ENCODE measurements at places on chromosomes 2 and 18.

DNA sequence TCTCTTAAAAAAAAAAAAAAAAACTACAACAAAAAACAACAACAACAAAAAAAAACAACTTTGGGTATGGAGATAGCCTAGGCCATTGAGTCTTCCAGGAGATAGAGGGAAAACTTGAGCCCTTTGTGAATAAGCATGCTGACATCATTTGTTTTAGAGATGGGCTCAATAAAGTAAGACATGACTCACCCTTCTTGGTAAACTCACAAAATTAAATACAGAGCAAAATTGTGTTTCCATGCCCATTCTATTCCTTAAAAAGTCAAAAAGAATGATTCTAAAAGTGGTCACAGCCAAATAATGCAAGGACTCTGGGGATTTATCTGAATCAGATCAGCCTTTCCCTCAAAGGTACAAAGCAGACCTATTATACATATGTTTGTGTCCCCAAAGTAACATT is 117.4 kb downstream of the ETAA1 start:
- peak; percentile 72 for DNase-seq

- DNase-seq: no peak
These were observed 91.4 kb upstream of the FHL2 start for GRCh38 chr2:105490204-105490603.

- DNase-seq: no peak
These were observed 73.1 kb upstream of the DSG1 start for GRCh38 chr18:31244771-31245394.

- no peak for DNase-seq
These were observed 192.2 kb downstream of the HDAC4 start for GRCh38 chr2:239208465-239209180.

GRCh38 chr2:69701100-69701945 is 40.6 kb upstream of the ANXA4 start:
- DNase-seq: no peak

GRCh38 chr2:26122630-26123029 is 50.3 kb upstream of the GAREM2 start:
- no peak for DNase-seq

- peak; percentile 90 for DNase-seq
These were observed 103.4 kb upstream of the MSH2 start for GRCh38 chr2:47299555-47299954.

GRCh38 chr2:26580151-26580550 is 61.0 kb downstream of the CIB4 start:
- no peak for DNase-seq

- DNase-seq: no peak
These were observed 29.9 kb upstream of the ALKAL2 start for GRCh38 chr2:317501-318424.

GRCh38 chr18:313931-314330 is 46.1 kb upstream of the THOC1 start:
- DNase-seq: no peak

- no peak for DNase-seq
These were observed 42.5 kb downstream of the DOCK10 start for GRCh38 chr2:224999754-225000153.

DNA sequence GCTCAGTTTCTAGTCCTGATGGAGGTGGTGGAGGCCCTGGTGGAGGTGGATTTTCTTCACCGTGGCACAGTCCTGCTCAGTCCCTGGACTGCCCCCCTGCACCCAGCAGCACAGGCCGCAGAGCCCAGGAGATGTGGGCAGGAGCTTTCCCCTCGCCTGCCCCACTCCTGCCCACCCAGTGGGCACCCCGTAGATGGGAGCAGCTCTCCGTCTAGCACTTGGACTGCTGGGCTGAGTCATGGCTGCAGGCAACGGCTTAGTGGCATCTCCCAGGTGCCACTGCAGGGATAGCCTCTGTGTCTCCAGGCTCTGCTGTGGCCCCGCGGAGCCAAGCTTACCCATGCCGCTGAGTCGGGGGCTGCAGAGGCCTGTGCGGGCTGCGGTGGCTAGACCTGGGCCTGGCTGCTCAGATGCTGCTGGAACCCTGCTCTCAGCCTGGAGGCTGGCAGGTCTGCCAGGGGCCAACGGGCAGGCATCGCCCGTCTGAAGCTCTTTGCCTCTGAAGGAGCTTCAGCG is 92.3 kb upstream of the CTDP1 start:
- DNase-seq: no peak

DNA sequence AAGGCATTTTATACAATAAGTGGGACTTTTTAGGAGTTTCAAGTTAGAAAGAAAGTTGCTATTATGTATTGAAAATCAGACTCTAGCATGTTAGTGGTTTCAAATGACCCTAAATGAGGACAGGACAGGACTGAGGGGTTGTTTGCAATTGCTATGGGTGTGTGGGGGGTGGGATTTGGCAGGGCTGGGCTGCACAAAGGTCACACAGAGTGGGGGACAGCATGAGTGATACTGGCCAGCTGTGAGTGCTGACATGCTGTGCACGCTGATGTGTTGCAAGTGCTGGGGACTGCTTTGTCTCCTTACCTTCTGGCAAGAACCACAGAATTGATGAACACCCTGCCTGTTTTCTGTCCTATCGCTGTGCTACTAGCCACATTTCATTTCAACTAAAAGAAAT is 29.8 kb downstream of the RNMT start:
- no peak for DNase-seq

- no peak for DNase-seq
These were observed 40.4 kb upstream of the ANKRD62 start for GRCh38 chr18:12053289-12053688.

DNA sequence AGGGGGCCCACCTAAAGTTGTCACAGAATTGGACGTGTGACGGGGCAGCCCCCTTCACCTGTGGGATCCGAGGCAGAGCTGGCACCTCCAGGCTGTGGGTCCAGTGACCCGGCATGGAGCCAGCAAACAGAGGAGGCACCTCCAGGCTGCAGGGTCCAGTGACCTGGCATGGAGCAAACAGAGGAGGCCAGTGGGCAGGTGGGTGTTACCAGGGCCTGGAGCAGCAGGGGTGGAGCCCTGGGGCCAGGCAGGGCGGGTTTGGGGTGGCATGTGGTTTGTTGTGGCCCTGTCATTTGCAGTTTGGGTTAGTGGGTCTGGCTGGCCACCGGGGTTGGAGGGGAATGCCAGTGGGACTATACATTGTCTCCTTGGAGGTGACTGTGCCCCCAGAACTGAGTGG is 68.2 kb downstream of the HPCAL1 start:
- no peak for DNase-seq

DNA sequence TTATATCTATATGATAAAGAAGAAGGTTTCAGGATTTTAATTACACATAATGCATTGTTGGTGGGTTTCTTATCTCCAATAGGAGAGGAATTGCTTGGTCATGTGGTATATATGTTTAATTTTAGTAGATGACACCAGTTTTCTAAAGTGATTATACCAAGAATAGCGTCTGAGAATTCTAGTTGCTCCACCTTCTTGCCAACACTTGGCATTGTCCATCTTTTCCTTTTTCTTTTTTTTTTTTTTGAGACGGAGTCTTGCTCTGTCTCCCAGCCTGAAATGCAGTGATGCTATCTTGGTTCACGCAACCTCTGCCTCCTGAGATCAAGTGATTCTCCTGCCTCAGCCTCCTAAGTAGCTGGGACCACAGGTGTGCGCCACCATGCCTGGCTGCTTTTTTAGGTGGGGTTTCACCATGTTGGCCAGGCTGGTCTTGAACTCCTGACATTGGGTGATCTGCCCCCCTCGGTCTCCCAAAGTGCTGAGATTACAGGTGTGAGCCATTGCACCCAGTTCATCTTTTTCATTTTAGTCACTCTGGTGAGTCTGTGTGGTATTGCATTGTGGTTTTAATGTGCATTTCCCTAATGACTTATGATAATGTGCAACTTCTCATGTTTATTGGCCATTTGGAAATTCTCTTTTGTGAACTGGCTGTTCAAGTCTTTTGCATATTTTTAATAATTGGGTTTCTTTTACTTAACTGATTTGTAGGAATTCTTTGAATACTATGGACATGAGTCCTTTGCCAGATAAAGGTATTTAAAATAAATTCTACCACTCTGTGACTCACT is 37.3 kb upstream of the ZNF512 start:
- peak; percentile 11 for DNase-seq

- DNase-seq: no peak
These were observed 266.0 kb downstream of the GLI2 start for GRCh38 chr2:121001641-121002040.

DNA sequence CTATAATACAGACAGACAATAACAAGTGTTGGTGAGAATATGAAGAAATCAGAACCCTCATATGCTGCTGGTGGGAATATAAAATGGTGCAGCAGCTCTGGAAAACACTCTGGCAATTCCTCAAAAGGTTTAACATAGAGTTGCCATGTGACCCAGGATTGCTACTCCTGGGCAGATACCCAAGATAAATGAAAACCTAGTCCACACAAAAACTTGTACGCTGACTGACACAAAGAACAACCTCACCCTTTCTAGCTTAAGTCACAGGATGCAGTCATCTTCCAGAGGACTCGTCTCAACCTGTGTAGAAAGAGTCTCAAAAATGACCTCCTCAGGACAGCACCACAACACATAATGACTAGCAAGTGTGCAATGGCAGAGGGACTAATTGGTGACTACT is 71.6 kb upstream of the ACAA2 start:
- DNase-seq: no peak

DNA sequence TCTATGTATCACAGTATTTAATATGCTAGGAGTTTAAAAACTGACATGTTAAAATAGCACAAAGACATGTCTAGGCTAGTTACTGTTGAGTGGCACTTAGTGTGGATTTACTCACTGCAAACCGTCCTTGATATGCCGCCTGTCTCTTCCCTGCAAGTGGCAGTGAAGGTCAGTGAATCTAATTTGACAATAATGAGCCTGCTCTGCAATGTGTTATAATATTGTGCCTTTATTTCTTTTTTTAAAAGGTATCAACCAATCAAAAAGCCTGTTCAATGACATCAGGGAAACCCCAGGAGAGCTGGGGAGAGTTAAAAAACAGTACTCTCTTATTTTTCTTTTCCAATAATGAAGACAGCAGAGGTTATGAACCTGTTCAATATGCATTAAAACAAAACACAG is 384.1 kb downstream of the ERBB4 start:
- no peak for DNase-seq

DNA sequence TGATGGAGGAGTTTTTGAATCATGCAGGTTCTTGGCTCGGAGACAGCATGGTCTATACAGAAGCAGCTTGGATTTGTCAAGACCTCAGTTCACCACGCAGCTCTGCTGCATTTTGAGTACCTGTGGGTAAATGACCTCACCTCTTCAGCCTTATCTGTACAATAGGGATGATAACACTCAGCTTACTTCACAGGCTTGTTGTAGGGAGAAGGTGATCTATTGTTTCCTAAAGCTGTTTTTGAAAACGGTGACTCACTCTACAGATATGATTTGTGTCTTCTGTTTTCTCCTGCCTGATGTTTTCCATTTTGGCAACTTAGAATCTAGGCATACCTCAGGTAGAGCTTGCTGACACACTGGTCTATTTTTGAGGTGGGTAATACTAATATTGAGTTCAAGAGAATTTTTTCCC is 80.3 kb downstream of the FMNL2 start:
- DNase-seq: peak; percentile 17

DNA sequence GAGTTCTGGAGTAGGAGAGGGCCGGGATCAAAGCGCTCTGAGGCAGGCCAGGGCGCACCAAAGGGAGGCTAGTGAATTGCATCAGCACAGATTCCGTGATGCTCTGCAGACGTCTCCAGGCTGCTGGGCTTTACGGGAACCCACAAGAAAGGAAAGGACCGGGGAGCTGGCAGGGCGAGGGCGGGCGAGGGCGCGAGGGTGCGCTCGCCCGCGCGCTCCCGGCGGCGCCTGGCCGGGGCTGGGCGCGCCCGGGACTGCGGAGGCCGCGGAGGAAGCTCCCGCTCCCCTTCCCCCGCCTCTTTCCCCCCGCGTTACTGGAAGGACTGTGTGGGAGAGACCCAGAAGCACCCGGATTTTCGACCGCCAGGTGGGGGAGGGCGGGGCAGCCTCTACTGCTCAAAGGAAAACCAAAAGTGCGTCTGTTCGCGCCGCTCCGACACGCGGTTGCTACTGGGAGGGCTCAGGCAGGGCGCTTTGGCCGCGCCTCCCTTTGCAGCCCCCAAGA is 2.4 kb upstream of the FOSL2 start:
- peak; percentile 93 for DNase-seq

GRCh38 chr18:34495506-34495905 is 214.6 kb upstream of the DTNA start:
- no peak for DNase-seq

GRCh38 chr18:4068552-4069158 is 386.5 kb downstream of the DLGAP1 start:
- DNase-seq: peak; percentile 19

All from HCEC 1CT (cell line).